ENCODE measurements at places on chromosomes 11 and 22. TPM values are rescaled to one million over a fixed set of nuclear protein-coding genes. Genes with fewer than 3 reads are reported as not detected.

The DDX25 gene
- total RNA-seq: not detected

The TEX54 gene
- 0.66 TPM for total RNA-seq

The INS gene
- total RNA-seq: not detected

- peak; percentile 31 for DNase-seq
Measured at GRCh38 chr22:49825944-49826602, 1.6 kb downstream of the BRD1 start.

The LRRC75B gene
- total RNA-seq: 0.70 TPM

The GTPBP1 gene
- 28.8 TPM for total RNA-seq

The UCP2 gene
- not detected for total RNA-seq

The OR8J3 gene
- total RNA-seq: not detected

The PLAAT2 gene
- total RNA-seq: not detected

GRCh38 chr11:118524757-118525470 is 2.4 kb upstream of the TTC36 start:
- no peak for DNase-seq

- no peak for DNase-seq
Measured at GRCh38 chr22:44423556-44424358, 74.3 kb downstream of the RTL6 start.

The UPK3A gene
- total RNA-seq: not detected

DNA sequence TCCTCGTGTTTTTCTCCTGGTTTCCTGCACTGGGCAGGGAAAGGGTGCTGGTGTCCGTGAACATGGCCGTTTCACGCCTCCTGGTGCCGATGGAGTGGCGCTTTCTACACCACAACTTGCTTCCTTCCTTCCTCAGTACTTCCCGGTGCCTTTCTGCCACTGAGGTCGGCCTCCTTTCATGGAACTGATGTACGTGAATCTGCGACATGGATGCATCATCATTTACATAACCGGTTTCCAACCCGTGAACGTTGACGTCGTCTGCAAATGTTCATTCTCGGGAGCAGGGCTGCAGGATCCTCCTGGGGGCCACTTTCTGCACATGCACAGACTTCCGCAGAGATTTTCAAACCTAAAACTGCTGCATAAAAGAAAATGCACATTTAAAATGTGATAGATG is 474.4 kb downstream of the BRD1 start:
- DNase-seq: no peak

- no peak for DNase-seq
Measured at GRCh38 chr22:28023774-28024173, 104.7 kb upstream of the PITPNB start.

Data from HT1080 (cell line).